ENCODE measurements at places on chromosomes 11 and 22.
A peak's percentile ranks its signal among the peaks of the same experiment; 100 is the strongest.

DNA sequence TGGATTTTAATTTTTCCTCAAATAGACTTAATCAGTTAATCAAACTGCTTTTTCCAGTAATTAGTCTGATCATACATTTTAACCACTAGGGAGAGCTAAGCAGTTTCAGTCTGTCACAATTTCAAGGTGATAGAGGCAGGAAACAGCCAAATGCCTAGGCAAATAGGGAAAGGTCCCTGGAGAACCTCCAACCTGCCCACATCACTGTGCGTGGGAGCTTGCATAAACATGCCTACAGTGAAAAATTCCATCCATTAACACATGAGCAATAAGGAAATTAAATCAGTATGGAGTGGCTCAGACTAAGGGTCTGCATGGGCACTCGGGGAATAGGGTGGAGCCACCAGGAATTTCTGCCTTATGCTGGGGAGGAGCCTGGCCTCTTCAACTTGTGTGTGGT, 74.6 kb downstream of the AASDHPPT start:
- DNase-seq, result no peak

DNA sequence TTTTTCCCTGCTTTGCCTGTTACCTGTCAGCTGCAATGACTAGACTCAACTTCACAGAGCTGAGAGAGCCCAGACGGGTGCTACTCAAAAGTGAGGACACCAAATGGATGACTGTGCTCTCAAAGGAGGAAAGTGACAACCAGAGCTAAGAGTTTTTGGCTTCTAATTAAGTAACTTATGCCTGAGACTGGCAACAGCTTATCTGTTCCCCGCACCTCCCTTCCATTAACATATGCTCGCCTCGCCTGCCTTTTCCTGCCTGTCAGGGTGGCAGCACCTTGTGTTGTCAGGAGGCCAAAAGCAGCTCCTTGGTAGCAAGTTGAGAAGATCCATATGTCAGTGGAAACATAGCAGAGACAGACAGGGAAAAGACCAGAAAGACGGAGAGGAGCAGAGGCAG, 573.9 kb upstream of the KIRREL3 start:
- DNase-seq, result no peak

GRCh38 chr11:1568441-1568911, 3.6 kb downstream of the DUSP8 start:
- DNase-seq, result no peak

GRCh38 chr11:117290809-117291396, at the start of gene BACE1-AS:
Gene BACE1-AS, plus strand, starts transcription at chr11:117291346.
- DNase-seq, result no peak

GRCh38 chr11:46930089-46930488, 6.5 kb upstream of the CSTPP1 start:
- DNase-seq, result peak; percentile 14

- no peak for DNase-seq
Observed at GRCh38 chr11:21807350-21807749, 385.5 kb upstream of the ANO5 start.

DNA sequence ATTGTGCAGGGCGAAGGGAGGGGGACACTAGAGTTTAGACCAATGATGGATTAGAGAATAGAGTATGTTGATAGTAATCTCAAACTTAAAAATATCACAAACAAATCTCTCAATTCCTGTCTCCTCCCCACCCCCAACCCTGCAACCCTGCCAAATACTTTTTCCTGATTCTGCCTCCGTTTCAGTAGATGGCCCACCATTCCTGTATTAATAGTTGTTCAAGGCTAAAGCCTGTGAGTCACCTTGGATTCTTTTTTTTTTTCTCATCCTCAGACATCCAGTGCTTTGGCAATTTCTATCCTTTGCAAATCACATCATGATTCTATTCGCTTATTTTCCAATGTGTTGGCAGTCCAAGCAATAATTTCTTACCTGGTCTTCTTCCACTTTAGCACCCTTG, 207.9 kb downstream of the DYNC2H1 start:
- no peak for DNase-seq

DNA sequence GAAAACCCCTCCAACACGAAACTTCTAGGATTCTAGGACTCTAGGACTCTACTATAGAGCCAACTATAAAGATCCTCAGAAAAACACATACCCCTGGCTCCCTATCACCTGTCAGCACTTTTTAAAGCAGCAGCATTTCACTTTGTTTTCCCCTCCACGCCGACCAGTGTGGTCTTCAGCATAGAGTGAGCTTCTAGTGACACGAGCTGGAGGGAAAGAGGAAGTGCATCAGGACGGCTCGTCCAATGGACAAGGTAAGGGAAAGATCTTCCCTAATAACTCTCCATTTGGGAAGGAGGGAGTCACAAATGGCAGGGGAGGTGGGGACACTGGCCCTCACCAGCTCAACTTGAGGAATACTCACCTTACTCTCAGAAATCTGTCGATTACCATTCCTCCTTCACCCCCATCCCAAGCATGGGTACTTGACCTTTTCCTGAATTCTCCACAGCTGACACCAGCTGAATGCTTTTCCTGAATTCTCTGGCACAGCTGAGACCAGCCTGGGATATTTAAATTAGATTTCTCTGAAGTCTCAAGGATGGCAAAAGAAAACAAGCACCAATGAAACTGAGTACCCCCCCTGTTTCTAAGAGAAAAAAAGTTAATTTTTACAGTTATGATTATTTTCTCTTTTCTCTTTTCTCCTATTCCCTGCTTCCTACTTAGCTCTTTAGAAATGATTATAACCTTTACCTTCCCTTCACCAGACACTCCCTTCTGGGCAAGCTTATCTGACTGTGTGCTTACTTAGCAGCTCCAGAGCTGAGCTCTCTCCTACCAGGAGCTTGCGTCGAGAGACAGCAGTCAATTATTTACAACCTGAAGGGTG, 33.3 kb upstream of the NNMT start:
- peak; percentile 44 for DNase-seq

DNA sequence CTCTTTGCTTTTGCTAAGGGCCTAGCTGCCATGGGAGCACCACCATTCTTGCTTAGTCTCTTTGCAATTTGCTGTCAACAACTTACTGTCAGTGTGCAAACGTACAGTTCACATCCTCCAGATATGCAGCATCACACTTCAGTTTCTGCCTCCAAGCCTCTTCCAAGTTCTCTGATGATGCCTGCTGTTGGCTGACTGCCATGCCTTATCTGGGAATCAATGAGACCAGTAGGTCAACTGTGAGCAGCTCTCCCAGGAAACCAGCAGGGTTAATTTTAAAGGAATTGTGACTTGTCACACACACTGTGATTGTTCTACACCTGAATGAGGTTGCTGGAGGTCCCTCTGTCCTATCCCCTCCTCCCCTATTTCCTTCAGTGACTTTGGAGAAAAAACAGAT, 56.0 kb downstream of the COPB1 start:
- DNase-seq, result no peak

DNA sequence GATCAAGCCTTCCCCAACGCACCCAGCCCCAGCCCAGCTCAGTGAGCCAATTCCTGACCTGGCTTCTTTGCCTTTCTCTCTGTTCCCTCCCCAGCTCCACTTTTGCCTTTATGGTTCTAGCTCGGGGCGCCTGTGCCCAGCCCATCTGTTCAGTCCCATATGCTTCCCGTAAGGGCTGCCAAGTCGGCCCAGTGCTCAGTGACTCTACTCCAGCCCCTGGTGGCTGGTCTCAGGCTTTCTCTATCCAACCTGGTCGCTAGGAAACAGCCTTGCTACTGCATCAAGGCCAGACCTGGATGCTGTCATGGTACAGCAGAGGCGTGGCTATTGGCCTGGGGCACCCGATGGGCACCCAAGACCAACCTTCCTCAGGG, 178.0 kb downstream of the DSCAML1 start:
- no peak for DNase-seq

GRCh38 chr22:20022231-20022977, 1.5 kb downstream of the TANGO2 start:
- no peak for DNase-seq

DNA sequence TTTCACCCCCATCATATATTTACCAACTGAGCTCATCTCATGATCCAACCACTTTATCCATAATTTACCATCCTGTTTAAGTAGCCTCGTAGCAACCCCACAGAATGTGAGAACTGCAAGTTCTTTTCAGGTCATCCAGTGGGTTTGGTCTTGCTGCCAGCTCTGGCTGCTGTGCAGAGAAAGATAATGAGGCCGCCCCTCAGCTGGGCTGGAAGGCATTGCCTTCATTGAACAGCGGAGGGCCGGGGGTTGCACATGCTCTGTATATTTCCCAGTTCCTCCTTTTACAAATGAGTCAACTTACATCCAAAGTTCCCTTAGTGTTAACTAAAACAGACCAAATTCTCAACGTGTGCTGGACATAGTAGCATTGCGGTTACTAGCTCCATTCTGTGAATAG, 96.7 kb downstream of the SYN3 start:
- no peak for DNase-seq

- DNase-seq, result no peak
Observed at GRCh38 chr11:95647355-95647754, 142.2 kb downstream of the FAM76B start.

DNA sequence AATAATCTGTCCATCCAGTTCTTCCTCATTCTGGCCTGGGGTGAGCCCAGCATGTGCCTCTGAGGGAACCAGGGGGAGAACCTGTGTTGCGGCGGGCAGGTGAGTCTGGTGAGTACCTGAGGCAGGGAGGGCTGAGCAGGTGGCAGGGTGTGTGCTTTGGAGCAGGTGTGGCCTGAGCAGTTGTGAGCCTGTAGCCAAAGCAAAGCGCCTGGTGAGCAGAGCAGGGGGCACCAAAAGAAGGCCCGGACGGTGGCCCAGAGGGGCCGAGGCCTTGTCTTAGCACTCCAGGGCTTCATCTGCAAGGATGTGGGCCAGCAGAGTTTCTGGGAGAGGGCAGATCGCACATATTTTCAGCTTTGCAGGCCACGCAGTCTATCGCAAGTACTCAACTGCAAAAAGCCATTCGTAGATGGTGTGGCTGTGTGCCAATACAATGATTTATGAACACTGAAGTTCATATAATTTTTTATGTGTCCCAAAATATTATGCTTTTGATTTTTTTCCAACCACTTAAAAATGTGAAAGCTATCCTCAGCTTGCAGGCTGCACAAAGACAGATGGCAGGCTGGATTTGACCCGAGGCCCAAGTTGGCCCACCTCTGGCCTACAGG, 8.7 kb downstream of the GLB1L2 start:
- no peak for DNase-seq

GRCh38 chr11:42462558-42463310, 849.1 kb upstream of the API5 start:
- DNase-seq, result no peak

GRCh38 chr22:39229688-39230260, 15.0 kb downstream of the PDGFB start:
- DNase-seq, result no peak

DNA sequence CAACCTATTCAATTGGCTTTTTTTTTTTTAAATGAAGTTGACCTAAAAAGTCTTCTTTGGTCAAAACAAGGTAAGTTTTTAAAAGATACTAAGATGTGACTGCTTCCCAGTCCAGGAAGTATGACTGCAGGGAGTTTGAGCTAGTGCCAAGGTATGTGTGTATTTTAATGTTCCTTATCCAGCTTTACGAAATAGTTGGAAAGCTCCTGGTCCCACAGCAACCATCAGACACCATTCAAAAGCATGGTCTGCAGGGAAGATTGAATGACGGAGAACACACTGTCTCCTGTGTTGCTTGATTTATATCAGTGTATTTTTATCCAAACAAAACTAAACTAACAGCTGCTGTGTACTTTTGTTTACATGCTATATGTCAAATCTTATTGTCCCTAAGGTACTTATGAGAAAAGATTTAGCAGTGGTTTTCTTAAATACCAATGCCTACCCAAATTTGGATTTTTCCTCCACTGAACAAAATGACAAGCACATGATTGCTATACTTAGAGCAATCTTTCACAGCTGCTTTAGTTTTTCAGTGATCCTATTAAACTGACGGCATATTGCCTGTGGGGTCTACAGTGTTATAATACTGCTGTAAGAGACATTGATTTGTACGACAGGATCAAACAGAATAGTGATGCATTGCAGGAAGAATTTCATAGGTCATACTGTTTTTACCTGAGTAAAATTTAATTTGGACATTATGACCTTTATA, 122.9 kb downstream of the DCDC1 start:
- DNase-seq, result no peak

DNA sequence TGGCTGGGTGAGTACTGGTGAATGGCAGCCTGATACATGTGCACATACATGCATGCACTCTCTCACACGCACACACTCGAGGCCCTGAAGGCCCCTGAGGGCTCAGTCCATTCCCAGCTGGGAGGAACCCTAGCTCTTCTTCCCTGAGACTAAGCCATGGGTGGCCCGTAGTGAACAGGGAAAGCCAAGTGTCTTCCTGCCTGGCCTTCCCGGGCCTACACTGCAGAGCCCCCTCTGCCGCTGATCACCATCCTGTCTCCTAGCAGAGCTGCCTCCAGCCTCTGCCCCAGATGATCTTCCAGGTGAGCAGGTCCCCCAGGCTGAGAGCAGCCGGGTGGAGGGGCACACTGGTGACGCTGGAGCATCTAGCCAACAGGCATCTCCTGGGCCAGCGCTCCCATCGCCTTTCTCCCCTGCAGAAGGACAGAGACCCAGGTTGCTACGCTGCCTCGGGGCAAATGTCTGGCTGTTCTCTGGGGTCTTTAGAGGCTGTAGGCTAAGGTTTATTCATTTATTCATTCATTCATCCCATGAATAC, 57.3 kb downstream of the CD82 start:
- DNase-seq, result no peak

DNA sequence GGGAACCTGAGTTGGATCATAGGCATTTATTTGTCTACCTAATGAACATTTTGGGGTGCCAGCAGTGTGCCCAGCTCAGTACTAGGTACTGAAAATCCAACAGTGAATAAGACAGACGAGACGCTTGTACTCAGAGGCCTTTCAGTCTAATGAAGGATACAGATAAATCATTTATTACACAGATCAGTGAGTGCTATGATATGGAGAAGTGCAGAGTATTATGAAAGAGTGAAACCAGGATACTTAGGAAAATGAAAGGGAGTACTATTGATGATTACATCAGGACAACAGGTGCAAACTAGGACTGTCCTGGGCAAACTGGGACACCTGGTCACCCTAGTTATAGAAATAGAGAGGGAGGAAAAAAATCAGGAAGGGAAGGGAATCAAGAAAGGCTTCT, 207.5 kb upstream of the NCAM1 start:
- DNase-seq, result no peak

DNA sequence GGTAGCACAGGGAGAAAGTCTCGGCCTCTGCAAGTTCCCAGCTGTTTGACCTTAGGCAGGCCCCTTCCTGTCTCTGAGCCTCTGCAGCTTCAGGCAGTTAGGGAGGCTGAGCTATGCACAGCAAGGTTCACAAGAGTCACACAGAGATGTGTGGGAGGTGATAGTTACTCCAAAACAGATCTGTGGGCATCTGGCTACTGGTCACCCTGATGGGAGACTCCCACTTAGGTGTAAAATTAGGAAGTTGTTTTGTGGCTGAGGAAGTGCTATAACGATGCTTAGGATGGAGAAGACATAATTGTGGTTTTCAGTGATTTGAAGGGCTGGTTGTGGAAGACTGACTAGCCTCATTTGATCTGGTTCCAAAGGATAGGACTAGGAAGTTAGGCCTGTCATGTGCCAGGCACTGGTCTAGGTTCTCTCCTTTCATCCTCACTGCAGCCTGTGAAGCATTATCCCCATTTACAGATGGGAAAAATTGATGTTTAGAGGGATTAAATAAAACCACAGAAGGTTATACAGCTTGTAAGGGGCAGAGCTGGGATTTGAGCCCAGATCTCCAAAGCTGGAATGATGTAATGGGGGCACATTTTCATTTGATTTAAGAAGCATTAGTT, 13.5 kb downstream of the ACO2 start:
- no peak for DNase-seq

GRCh38 chr11:133903875-133904817, 52.6 kb downstream of the IGSF9B start:
- DNase-seq, result no peak

- DNase-seq, result no peak
Observed at GRCh38 chr11:134932761-134933160, 520.7 kb upstream of the B3GAT1 start.

GRCh38 chr11:46378811-46379481, 2.5 kb upstream of the MDK start:
- DNase-seq, result peak; percentile 54

All from CD14-positive monocyte (primary cell).